ENCODE measurements at places on chromosomes 13 and 19.

GRCh38 chr19:28394725-28395124, 818.2 kb downstream of the UQCRFS1 start:
- DNase-seq: no peak

GRCh38 chr19:4371247-4372164, 28.1 kb downstream of the MPND start:
- DNase-seq: no peak

DNA sequence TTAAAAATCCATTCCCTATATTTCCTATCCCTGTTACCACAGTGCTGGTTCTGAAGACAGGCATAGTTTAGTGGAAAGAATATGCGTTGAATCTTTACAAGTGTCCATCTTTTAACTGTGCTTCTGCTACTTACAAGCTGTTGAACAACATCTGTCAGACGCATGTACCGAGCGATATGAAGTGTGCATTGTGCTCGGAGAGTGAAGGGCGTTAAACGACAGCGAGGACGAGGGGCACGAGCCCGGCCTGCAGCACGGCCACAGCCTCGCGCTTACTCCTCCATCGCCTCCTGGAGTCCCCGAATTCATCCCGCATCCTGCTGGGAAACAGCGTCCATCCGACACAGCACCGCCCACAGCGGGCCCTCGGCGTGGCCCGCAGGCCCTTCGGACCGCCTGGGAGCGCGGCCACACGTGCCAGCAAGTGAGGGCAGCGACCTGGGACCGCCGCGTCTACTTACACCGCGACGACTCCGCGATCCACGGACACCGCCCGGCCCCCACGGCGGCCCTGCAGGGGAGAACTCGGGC, 514 bp downstream of the PCID2 start:
- peak; percentile 60 for DNase-seq

GRCh38 chr13:65613004-65613403, 1617.1 kb downstream of the PCDH9 start:
- DNase-seq: no peak

DNA sequence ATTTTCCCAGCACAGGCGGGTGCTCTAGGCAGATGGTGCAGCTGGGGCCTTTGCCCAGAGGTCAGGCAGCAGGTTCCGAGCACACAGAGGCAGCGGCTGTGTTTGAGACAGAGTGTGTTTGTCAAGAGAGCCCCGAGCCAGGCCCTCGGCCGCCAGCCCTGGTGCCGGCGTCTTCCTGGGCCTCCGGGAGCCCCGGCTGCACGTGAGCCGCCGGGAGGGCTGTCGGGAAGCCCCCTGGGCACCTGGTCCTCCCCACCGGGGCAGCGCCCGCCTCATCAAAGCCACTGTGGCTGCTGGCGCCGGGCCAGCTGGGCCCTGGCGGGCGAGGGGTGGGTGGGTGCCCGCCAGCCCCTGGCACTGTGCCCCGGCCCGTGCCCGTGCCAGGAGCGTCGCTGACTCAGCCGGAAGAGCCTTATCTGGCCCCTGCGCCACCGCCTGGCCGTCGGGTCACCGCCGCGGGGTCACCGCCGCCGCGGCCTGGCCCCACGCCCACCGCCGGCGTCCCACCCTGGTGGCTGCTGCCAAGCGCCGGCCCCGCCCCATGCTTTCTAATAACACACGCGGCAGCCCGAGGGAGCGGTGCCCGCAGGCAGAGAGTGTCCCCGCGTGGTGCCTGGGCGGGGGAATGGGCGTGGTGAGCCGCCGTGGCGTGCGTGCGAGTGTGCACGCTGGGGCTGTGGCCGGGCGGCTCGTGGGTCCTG, 14.9 kb downstream of the ARID3A start:
- DNase-seq: peak; percentile 87

- peak; percentile 83 for DNase-seq
Measured at GRCh38 chr19:18364826-18365528, 21.0 kb upstream of the GDF15 start.

DNA sequence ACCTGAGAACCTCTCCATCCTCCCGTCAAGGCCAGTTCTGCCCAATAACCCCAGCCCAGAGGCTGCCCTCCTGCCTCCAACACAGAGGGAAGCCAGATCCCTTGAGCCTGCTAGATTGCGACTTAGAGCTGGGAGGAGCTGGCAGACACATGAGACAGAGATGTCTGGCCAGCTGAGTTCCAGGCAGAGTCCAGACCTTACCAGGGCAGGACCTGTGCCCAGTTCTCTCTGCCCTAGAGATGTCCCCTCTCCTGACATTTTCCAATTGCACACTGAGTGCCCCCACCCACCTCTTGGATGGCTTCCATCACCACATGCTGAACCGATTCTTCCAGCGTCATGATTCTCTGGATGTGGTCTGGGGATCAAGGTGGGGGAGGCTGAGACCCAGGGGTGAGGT, 3.0 kb downstream of the HOOK2 start:
- DNase-seq: no peak

- DNase-seq: no peak
Measured at GRCh38 chr13:94666065-94666464, 46.3 kb downstream of the SOX21 start.

DNA sequence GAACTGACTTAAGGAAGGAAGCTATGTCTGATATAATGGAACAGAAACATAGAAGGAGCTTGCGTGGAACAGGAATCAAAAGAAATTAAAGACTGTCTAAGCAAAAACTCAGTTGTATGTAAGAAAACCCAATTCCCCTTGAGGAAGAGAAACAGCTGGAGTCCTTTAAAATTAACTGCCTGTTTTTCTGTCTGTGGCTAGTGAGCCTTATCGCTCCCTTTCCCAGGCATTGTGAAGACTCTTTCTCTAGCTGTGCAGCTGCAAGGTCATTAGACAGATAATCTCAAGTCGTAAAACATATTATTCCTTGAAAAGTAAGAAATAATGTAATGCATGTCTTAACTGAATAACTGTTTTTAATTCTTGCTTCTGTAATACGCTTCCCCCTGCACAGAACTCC, 39.7 kb upstream of the IGSF23 start:
- DNase-seq: no peak

DNA sequence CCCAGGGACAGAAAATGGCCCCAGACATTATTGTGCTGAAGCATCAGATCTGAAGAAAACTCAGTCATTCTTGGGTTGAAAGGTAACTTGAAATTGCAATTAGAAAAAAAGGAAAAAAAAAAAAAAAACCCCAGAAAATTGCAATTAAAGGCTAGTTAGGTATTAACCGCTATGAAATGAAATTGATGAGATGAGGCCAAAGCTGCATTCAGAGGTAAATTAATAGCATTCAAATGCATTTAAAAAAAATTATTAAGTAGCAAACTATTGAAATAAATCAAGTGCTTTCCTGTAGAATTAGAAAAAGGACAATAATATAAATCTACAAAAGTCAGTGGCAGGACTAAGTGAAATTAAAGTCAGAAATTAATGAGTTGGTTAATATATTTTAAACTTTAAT, 6.4 kb downstream of the PGLS start:
- no peak for DNase-seq

DNA sequence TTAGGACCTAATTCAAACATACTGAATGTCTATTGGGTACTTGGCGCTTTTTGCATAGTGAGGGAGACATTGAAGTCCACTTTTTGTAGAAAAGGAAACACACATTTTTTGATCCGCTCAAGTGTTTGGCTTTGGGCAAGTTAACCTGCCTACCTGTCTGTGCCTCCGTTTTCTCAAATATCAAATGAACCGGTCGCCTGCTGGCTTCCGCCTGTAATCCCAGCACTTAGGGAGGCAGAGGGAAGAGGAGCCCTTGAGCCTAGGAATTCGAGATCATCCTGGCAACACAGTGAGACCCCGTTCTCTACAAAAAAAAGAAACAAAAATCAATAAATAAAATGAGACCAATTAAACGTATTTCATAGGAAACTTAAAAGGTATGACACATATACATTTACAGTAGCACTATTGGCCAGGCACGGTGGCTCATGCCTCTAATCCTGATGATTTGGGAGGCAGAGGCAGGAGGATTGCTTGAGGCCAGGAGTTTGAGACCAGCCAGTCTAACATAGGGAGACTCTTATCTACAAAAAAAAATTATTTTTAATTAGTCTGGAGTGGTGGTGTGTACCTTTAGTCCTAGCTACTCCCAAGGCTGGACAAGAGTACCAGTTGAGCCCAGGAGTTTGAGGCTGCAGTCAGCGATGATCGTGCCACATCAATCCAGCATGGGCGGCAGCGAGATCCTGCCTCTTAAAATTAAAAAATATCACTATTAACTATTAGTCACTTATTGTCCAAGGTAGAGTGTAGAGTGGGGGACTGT, 1.3 kb downstream of the RAD23A start:
- no peak for DNase-seq

DNA sequence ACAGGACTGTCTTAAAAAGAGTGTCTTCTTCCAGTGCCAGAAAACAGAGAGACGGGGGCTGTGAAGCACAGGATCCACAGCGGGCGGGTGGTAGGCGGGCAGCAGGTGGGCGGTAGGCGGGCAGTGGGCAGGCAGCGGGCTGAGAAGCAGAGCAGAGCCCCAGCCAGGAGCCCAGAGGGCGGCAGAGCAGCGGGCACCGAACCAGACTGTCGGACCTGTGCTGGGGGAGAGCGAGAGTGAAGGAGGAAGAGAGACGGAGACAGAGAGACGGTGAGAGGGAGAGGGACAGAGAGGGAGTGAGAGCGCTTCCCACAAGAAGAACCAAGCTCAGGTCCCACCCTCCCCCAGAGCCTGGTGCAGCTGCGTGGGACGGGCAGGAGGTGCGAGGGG, 30.3 kb downstream of the RASA3 start:
- DNase-seq: no peak

DNA sequence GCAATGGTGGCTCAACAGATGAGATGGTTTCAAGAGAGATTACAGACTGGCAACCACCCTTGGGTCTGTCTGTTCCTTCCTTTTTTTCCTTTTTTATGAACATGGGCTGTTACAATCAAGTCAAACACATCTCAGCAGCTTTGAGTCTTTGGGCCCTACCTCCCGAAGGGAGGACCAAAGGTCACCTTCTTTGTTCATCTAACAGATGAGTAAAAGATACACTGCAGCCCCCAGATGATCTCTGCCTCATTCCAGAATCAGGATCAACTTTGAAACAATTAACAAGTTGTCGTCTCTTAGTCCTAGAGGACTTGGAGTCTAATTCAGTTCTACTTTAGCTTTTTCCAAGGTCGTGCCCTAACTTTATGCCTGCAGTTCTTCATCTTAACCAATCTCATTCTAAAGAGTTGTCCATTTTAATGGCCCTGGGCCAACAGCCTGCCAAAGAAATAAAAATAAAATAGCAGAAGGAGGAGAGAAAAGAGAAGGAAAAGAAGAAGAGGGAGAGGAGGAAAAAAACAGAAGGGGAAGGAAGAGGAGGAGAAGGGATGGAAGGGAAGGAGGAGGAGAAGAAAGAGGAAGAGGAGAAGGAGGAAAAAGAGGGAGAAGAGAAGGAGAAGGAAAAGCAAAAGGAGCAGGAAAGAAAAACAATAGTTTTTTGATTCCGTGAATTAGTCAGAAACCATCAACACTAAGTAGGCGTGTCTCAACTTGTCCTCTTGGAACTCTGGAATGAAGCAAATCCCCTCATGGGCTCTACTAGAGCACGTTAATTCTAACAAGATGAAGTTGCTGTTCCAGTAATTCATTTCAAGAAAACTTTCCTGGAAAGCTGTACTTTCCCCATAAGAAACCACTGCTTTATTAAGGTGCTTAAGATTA, 281.2 kb downstream of the FOXO1 start:
- DNase-seq: no peak

GRCh38 chr13:114068656-114069318, 63.6 kb downstream of the RASA3 start:
- DNase-seq: no peak

GRCh38 chr13:104002216-104002615, 936.0 kb upstream of the SLC10A2 start:
- DNase-seq: no peak

GRCh38 chr13:40534456-40534855, 132.0 kb downstream of the FOXO1 start:
- no peak for DNase-seq

DNA sequence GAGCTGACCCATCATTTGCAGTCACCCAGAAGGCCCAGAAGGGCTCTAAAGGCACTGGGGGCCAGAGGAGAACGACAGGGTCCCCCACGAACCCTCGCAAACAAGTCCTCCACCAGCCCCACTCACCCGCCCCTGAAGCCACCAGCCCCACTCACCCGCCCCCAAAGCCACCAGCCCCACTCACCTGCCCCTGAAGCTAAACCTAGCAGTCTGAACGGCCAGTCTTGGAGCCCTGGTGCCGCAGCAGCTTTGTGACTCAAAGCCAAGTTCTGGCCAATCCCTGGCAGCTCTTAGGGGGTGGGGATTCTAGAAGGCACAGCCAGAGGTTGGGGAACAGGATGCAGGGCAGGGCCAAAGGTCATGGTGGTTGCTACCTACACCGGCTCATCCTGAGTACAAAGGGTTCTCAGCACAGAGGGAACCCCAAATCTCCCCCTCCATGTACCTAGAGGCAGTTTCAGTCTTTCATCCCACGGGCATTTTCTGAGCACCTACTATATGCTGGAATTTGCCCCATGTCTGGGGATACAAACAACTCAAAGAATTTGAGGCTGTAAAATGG, at the start of gene IQCN:
TSS of gene IQCN (minus strand) at position 234 of the 562 bp plus-strand sequence. CDS start 4,974 bp downstream, outside the sequence.
- DNase-seq: no peak

DNA sequence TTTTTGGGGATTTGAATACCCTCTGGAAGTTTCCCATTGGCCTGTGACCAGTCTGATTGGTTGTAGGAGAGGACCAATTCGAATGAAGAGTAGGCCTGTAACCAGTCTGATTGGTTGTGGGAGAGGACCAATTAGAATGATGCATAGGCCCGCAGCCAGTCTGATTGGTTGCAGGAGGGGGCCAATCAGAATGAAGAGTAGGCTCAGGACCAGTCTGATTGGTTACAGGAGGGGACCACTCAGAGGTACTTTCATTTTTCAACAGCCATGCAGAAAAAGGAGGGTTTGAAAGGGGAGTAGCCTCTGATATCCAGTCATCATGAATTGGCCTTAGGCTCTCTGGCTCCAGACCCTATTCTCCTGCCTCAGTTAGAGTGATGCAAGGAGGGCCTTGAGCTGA, 30.4 kb upstream of the SLC1A5 start:
- no peak for DNase-seq

GRCh38 chr13:75873494-75873893, 237.4 kb downstream of the LMO7 start:
- no peak for DNase-seq

DNA sequence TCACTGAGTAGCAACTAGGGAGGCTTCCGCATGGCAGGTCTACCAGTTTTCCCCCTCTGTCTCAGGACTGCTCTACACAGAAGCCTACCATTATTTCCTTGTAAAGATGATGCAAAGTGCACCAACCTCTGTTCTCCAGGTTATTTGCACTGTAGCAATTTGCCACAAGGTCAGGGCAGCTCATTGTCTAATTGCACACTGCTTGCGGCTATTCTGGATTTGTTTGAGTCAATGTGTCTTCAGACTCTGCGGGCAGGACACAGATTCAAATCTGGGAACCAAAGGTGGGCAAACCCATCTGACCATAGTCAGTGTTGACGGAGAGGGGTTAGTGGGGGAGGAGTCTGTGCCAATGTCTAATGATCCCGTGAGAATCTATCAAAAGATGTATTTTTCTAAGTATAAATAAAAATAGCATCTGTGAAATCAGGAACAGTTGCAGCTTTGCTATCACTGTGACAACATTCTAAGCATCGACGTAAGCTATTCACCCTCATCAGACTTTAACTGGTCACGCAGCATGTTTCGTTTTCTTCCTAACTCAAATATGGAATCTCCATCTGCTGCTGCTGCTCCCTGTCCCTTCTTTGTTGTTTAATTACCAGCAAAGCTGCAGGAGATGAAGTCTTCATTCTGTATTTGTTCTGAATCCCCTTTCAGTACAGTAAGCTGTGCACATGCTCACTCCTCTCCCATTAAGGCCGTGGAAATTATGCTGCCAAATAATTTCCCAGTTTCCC, 26.4 kb downstream of the CYSLTR2 start:
- no peak for DNase-seq
